Lung microvascular endothelial cell (primary cell): ENCODE measurements at places on chromosomes 7 and 10. TPM values are rescaled to one million over a fixed set of nuclear protein-coding genes. Genes with fewer than 3 reads are reported as not detected.
A peak's percentile ranks its signal among the peaks of the same experiment; 100 is the strongest.

DNA sequence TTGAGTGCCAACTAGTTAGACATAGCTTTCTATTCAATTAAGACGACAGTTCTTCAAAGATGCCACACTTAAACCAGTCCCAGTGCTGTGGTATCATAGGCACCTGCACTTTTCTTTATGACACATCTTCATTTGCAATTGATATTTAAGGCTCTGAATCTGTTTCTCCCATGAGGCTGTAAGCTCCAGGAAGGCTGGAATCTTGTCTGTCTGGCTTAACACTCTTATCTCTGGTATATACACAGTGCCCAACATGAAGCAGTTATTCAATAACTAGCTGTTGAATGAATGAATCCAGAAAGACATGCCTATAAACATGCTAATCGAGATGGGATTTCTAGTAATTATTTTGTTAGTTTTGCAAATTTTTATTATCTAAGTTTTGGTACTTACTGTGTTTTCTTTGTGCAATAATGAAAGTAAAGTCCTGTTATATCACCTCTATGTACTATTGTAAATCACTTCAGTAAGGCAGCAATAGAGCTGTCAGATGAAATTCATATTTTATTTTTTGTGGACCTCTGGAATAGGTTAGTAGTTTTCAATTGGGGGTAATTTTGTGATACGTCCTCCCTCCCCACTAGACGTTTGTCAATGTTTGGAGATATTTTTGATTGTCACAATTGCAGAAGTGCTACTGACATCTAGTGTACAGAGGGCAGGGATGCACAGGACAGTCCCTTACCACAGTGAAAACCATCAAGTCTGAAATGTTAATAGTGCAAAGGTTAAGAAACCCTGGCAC, 51.3 kb upstream of the STEAP4 start:
- peak; percentile 56 for DNase-seq

- DNase-seq: no peak
Observed at GRCh38 chr10:32340596-32341180, 6.3 kb downstream of the EPC1 start.

- peak; percentile 10 for DNase-seq
Observed at GRCh38 chr10:87503886-87504285, 807 bp upstream of the MINPP1 start.

The KIAA1217 gene
- 2.8 and 8.5 TPM in 2 replicates for total RNA-seq

GRCh38 chr10:70856454-70856853, 31.9 kb downstream of the PCBD1 start:
- no peak for DNase-seq

The TACR2 gene
- 0.60 TPM in 1 of 2 replicates, not detected in the other for total RNA-seq

GRCh38 chr7:921581-922333, 32.7 kb downstream of the ADAP1 start:
- DNase-seq: no peak

GRCh38 chr7:131530137-131530536, 26.3 kb downstream of the PODXL start:
- DNase-seq: no peak

GRCh38 chr10:90437452-90437851, 420.4 kb downstream of the HTR7 start:
- no peak for DNase-seq

The ITGB1 gene
- 1,017 and 1,090 TPM in 2 replicates for total RNA-seq

The SPDYE5 gene
- not detected in 2 replicates for total RNA-seq

DNA sequence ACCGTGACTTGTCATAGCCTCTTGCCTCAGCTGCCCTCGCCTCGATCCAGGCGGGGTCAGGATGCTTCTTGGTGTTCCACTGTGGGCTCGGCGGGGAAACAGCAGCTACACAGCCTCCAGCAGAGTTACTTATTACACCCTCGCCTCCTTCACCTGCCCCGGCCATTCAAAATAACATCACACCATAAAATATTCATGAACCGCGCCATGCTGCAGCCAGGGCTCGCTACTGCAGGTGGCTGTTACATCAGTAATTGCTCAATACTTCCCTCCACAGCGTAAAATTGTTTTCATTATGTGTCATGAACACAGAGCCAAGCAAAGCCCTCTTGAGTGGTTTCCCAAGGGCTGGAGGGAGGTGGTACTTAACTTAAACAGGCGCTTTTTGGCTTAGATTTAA, 241.5 kb upstream of the SP8 start:
- DNase-seq: no peak

GRCh38 chr10:6239213-6239991, 36.7 kb downstream of the PFKFB3 start:
- DNase-seq: peak; percentile 98

GRCh38 chr10:34046506-34047034, 712.1 kb upstream of the NRP1 start:
- no peak for DNase-seq

DNA sequence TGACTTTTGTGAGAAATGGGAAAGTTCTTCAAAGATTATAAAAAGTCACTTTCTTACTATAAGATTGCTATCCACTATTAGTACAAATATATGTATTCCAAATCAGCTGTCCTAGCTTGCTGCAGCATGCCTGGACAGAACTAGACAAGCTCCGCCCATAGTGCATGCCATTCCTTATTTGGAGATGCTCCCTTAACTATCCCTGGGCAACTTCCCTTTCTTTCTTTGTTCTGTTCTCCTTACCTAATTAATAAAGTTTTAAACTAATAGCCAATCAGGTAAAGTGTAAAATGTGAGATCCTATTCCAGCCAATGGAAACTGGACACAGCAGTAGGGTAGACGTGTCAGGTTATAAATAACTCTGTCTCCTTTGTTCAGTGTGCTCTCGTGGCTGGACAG, 281.9 kb downstream of the CAMK1D start:
- DNase-seq: no peak

The PODXL gene
- total RNA-seq: 75.0 and 152 TPM in 2 replicates

GRCh38 chr7:44131173-44132029, 8.1 kb upstream of the POLD2 start:
- DNase-seq: no peak

GRCh38 chr7:141128931-141129330, 55.1 kb downstream of the TMEM178B start:
- DNase-seq: no peak

DNA sequence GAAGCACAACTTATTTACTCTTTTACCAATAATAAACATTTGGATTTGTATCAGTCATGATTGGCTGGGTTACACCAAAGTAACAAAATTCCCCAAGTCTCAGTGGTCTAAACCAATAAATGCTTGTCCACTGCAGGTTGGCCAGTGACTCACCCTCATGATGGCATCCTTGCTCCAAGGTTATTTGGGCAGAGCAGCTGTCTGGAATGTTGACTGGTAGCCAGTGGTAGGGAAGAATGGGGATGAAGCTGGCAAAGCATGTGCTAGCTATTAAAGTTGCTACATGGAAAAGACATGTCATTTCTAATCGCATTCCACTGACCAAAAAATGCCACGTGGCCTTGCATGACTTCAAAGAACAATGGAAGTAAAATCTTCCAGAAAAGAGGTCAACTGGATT, 1168.7 kb upstream of the CELF2 start:
- no peak for DNase-seq

DNA sequence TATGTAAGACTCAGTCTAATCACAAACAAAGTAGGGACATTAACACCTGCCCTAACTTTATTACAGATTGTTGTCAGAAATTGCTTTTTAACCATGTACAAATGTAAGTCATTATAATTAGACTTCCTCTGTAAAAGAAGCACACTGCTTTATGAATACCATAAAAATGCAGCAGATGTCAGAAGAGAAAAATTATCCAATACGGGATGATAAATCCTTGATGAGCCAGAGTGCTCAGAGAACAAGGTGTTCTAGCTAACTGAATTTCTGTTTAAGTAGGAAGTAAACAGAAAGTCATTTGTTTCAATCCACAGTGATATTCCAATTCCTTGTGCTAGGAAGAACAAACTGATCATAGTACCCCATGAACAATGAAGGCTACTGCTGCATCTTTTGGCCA, 54.6 kb upstream of the BMPER start:
- no peak for DNase-seq

GRCh38 chr7:100890653-100891567, 1.4 kb upstream of the UFSP1 start:
- no peak for DNase-seq

The NPY gene
- total RNA-seq: not detected in 2 replicates

- no peak for DNase-seq
Observed at GRCh38 chr10:117159390-117159789, 21.3 kb upstream of the VAX1 start.

The PTPRN2 gene
- total RNA-seq: 2.2 and 4.6 TPM in 2 replicates

GRCh38 chr7:42236266-42236975, 588 bp downstream of the GLI3 start:
- DNase-seq: peak; percentile 74

DNA sequence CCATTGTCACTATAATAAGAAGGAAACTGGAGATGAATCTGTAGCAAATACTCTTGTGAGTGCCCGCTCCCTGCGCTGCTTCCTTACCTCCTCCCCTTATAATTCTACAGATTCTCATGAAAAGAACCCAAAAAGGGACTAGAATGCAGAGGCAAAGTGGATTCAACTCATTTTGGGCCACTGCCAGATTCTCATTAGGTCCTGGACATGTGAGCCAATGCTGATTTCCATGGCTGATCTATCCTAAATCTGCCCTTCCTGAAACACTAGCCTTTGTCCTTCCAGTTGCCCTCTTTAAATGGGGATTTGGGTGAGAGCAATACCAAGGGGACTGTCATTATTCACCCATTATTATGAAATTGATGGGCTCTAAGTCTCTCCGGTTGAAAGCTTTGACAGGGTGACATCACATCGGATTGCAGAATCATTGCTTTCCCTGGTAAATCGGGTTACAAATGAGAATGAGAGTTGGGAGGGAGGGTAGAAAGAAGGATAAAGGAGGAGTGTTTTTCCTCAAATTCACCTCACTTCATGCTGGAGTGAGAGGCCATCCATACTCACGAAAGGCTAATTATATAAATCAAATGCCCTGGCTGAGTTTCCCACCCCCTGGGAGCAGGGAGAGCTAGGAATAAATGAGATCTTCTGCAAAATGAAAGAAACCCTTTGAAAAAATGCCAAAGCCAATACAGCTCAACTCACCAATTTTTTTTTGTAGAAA, 37.5 kb downstream of the PTN start:
- no peak for DNase-seq

GRCh38 chr7:76296743-76297740, 5.4 kb upstream of the HSPB1 start:
- no peak for DNase-seq

GRCh38 chr7:135757719-135758411, 9.3 kb upstream of the FAM180A start:
- DNase-seq: peak; percentile 26

- peak; percentile 38 for DNase-seq
Observed at GRCh38 chr7:152054367-152055230, 29.1 kb downstream of the GALNT11 start.

GRCh38 chr7:8365499-8366110, 67.8 kb upstream of the NXPH1 start:
- DNase-seq: peak; percentile 7

DNA sequence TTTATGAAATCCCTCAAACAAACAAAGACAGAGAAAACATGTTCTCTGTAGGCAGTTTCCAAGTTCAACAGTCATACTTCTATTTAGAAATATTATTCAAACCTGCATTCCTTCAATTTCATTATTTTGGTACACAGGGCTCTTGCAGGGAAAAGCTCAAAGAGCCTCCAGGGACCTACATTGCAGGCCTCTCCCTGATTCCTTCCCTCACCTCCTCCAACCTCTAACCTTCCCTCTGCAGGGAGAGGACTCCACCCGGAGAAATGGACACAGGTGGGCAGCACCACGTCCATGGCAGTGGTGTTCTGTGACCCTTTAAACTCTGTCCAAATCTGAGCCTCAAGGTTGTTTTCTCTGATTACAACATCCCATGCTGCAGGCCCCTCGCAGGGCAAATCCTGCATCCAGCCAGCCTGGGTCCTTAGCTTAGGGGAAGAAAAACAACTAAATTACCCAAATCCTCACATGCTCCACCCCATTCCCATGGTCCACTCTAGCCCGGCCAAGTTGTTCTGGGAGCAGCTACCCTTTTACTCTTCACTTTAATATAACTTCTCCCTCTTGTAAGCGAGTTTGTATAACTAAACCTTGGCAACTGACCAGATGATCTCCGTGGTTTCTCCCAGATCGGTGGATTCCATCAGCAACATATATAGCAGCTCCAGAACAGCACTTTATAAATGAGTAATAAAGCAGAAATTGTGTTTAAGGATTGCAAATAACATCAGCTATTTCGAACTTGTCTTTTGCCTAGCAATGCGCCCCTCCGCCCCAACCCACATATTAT, 129.8 kb downstream of the CUBN start:
- no peak for DNase-seq

GRCh38 chr7:21784989-21785388, 160.7 kb downstream of the CDCA7L start:
- DNase-seq: no peak

DNA sequence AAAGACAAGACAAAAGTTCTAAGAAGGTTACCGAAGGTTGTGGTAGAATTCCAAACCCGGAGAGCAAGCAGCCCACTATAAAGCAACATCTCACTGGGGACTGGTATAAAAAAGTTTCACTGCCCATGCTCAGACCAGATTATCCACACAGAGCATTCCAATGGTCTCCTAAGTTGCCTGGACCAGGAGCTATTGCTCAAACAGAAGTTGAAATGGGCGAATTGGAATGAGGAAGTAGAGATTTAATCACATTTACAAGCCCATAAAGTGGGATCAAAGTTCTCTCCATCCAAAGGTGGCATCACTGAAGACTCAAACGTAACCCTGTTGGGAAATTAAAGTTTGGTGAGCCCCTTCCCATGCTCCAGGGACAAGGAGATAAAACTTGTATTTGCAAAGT, 19.8 kb downstream of the OR2F1 start:
- no peak for DNase-seq

The HECW1 gene
- total RNA-seq: not detected in 2 replicates

The TET1 gene
- total RNA-seq: 0.22 and 0.60 TPM in 2 replicates

The PDE6C gene
- total RNA-seq: not detected in 2 replicates

GRCh38 chr7:90345595-90346335, 751 bp upstream of the GTPBP10 start:
- DNase-seq: peak; percentile 35

- DNase-seq: no peak
Observed at GRCh38 chr7:142611566-142612236, 137.6 kb upstream of the PRSS1 start.
